ENCODE measurements at places on chromosomes 6 and 20.

DNA sequence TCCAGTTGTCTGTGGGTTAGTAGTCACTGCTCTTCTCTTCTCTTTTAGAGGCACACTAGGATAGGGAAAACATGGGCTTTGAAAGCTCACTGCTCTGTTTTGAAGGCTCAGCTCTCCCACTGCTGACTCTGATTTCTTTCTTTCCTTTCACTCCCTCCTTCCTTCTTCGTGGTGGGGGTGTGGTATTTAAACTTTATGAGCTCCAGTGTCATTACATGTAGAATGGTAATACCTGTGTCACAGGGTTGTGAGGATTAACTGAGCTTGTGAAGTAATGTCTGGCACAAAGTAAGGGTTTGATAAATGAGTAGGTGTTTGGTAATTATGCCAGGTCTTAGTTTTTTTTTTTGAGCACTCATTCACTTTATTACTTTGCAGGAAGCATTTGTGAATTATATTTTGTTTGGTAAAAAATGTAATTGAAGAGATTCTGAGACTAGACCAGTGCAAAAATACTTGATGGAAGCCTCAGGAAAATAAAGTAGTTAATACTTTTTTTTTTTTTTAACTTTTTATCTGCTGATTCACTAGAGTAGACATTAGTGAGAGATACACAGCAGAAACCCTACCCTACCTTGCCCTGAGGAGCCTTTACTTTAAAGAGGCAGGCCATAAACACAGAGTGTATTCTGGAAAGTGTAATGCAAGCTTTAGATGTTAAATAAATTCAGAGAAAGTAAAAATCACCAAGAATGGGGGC lies 17.3 kb downstream of the SMAP1 start:
- DNase-seq, result no peak

GRCh38 chr20:10280018-10280908 lies 61.6 kb downstream of the SNAP25 start:
- DNase-seq, result peak; percentile 33

- DNase-seq, result peak; percentile 98
These were observed 63.7 kb downstream of the GPX5 start for GRCh38 chr6:28589234-28589956.

- no peak for DNase-seq
These were observed 6.2 kb downstream of the BEND6 start for GRCh38 chr6:56961151-56961550.

DNA sequence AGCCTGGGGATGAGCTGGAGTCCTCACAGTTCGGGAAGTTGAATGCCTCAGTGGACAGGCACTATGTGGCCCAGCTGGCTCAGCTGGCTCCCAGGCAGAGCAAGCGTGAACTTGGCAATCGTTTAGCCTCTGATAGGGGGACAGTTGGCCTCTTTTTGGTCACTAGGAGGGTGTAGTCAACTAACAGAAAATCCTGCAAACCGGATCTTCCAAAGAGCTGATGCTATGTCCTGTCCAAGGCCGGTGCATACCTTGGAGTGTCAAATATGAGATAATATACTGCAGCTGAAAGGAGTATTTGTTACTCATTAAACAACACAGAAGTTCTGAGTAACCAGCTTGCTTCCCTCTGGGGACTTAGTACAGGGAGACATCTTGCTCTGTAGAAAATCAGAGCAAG lies 126.2 kb upstream of the EXOC2 start:
- DNase-seq, result no peak

DNA sequence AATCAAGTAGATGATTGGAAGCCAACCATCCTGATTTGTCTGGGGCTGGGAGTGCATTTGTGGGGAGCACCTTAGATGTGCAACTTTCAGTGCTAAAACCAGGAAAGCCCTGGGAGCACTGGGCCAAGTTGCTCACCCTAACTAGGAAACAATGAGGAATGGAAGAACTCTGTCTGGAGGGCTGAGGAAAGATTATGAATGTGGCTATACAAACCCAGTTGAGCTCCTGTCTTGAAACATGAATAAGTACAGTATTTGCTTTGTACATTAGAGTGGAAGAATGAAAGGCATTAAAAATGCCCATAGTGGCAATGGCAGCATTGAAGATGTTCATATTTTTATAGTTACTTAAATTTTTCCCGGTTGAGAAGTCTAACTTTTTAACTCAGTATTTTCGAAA lies 121.1 kb downstream of the HDGFL1 start:
- no peak for DNase-seq

- DNase-seq, result no peak
These were observed 229.5 kb downstream of the CDH26 start for GRCh38 chr20:60187683-60188082.

GRCh38 chr6:129006724-129007514 lies 124.0 kb downstream of the LAMA2 start:
- DNase-seq, result no peak

- DNase-seq, result no peak
These were observed 195.2 kb downstream of the CENPW start for GRCh38 chr6:126535138-126535537.

GRCh38 chr6:132614554-132614953 lies 9.5 kb downstream of the TAAR2 start:
- no peak for DNase-seq

DNA sequence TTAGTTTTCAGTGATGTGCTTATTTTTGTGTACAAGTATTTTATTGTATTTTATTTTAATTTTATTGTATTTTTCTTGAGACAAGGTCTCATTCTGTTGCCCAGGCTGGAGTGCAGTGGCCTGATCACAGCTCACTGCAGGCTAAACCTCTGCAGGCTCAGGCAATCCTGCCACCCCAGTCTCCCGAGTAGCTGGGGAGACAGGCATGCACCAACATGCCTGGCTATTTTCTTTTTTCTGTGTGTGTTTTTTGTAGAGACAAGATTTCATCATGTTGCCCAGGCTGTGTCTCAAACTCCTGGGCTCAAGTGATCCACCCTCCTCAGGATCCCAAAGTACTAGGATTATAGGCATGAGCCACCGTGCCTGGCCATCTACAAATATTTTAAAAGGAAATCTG lies 146.3 kb downstream of the MANEA start:
- no peak for DNase-seq

GRCh38 chr20:11755071-11755841 lies 162.4 kb upstream of the BTBD3 start:
- no peak for DNase-seq

DNA sequence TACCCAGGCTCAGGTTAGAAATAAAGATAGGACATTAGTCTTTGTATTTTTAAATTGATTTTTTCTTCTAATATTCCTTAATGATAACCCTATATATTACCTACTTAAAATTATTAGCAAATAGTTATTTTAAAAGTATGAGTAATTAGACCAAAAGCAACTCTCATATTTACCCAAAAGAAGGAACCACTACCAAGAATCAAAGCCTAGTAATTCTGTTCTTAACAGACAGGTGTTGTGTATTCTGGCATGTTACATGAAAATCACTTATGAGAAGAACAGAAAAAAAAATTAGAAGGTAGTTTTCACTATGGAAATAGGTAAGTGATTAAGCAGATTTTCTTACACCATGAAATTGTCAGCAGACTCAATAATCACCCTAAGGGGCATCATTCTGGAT lies 105.1 kb downstream of the ATG5 start:
- no peak for DNase-seq

- DNase-seq, result peak; percentile 93
These were observed at the start of gene ZSCAN12 for GRCh38 chr6:28399350-28400121. Gene ZSCAN12 (minus strand): TSS chr6:28399747. CDS start chr6:28398405, 1,342 bp downstream.

GRCh38 chr20:2599288-2600006 lies 53.0 kb upstream of the NOP56 start:
- no peak for DNase-seq

DNA sequence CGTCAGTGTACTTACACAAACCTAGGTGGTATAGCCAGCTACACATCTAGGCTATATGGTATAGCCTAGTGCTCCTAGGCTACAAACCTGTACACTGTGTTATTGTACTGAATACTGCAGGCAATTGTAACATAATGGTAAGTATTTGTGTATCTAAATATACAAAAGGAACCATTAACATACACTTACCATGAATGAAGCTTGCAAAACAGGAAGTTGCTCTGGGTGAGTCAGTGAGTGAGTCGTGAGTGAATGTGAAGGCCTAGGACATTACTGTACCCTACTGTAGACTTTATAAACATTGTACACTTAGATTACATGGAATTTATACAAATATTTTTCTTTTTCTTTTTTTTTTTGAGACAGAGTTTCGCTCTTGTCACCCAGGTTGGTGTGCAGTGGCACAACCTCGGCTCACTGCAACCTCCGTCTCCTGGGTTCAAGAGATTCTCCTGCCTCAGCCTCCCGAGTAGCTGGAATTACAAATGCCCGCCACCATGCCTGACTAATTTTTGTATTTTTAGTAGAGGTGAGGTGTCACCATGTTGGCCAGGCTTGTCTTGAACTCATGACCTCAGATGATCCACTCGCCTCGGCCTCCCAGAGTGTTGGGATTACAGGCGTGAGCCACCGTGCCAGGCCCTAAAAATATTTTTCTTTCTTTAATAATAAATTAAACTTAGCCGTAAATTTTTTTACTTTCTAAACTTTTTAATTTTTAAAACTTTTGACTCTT lies 15.4 kb upstream of the KIAA1755 start:
- peak; percentile 93 for DNase-seq

GRCh38 chr6:92587525-92587924 lies 831.8 kb downstream of the EPHA7 start:
- DNase-seq, result no peak

- no peak for DNase-seq
These were observed 395.9 kb downstream of the CDH26 start for GRCh38 chr20:60354024-60354580.

DNA sequence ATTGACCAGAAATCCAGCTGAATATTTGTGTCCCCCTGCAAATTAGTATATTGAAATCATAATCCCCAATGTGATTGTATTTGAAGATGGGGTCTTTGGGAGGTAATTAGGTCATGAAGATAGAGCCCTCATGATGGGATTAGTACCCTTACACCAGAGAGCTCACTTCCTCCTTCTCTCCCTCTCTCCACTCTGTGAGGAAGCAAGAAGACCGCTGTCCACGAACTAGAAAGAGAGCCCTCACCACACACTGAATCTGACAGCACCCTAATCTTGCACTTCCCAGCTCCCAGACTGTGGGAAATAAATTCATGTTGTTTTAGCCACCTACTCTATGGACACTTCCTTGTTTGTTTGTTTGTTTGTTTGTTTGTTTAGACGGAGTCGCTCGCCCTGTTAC lies 11.9 kb upstream of the PLAGL1 start:
- no peak for DNase-seq

DNA sequence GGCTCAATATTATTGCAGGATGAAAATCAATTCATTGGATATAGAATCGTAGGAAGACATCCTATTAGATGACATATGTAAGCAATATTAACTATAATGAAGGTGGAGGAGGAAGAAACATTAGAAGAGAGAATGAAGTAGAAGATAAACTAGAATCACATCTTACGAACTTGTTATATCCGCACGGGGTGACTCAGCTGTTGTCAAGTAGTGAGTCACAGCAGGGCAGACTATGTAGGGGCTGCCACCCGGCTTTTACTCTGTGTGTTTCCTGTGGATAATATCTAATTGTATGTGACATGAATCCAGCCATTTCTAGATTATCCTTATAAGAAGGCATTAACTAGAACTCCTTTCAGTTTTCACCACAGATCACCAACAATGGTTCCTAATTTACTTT lies 520.2 kb downstream of the DOK5 start:
- DNase-seq, result no peak

GRCh38 chr20:21272679-21273078 lies 30.5 kb upstream of the XRN2 start:
- no peak for DNase-seq

DNA sequence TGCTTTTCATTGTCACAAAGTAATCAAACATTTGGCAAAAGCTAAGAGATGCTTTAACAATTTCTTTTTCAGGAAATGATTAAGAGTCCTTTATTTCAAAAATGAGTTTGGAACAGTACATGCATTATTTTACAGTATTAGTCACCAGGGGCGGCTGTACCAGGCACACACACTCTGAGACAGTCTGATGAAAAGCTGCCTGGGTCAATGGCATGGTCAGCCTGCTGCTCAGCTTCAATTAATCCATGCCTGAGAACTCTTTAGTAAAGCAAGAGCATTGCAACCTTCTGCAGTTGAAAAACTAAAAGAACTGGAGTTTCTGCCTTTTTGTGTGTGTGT lies 105.5 kb downstream of the TULP4 start:
- peak; percentile 62 for DNase-seq

- DNase-seq, result no peak
These were observed 108.6 kb upstream of the MRPS10 start for GRCh38 chr6:42326248-42326647.

DNA sequence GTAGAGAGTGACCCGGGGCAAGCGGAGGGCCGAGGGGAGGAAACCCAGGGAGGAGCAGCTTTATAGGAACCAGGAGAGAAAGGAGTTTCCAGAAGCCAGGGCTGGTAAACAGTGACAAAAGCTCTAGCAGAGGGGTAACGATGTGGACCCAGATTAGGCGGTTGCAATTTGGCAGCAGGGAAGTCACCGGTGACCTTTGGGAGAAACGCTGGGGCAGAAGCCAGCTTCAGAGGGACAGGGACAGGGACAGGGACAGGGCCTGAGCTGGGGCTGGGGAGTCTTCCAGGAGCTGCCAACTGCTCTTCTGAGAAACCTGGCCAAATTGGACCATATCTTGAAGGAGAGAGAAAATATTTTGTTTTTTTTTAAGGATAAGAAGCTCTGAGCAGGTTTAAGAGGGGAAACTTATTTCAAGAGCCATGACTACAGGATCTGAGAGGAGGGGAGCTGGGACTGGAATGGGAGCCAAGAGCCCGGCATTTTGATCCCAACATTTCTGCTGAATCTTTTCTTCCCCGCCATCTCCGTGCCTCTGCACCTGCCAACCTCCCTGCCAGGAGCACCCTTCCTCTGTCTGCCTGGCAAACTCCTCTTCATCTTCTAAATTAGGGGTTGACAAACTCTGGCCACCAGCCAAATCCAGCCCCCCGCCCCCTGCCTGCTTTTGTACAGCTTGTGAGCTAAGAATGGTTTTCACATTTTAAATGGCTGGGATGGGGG lies 22.6 kb upstream of the PREX1 start:
- DNase-seq, result no peak

- DNase-seq, result no peak
These were observed 45.3 kb downstream of the B4GALT5 start for GRCh38 chr20:49668181-49668877.

DNA sequence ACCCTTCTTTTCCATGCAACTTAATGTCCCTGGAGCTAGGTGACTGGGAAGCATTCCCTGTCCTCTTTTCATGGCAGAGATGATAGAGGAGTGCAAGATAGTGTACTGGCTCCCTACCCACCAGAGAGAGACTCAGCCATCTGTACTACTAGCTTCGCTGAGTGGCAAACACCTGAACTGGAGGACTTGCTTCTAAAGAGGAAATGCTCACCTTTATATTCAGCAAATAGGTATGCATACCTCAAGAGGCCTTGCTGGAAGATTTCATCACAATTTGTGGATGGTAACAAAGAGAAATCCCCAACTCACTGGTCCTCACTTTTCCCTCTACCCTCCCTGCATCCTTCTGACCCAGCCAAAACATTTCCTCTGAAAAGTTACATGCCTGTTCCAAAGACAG lies 124.1 kb downstream of the FOXA2 start:
- DNase-seq, result no peak

- DNase-seq, result no peak
These were observed 66.6 kb downstream of the AFG1L start for GRCh38 chr6:108361312-108361932.

All from fibroblast of skin of right biceps (primary cell).